Stimulated activated CD4-positive, alpha-beta T cell treated with anti-CD3 and anti-CD28 coated beads, Interleukin-4, amount 100 ng/mL, for 4 hours (primary cell): ENCODE measurements at places on chromosomes 16 and 17.

DNA sequence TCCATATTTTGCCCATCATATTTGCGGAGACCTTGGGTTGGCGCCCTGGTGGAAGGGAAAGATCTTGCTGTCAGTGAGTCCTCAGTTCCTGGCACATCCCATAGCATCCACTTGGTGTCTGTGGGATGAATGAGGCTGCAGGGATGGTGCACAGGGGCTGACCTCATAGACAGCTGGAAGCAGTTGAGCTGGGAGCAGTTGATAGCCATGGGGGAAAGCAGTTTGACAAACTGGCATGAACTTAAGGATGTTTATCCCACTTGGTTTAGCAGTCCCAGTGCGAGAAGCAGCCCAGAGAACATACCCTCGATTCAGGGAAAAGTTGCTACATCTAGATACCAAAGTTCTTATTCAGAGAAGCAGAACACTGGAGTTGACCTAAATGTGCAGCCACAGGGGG lies 80.7 kb downstream of the SNX29 start:
- no peak for DNase-seq

- no peak for DNase-seq
These were observed 52.5 kb downstream of the TMEM114 start for GRCh38 chr16:8537691-8538342.

DNA sequence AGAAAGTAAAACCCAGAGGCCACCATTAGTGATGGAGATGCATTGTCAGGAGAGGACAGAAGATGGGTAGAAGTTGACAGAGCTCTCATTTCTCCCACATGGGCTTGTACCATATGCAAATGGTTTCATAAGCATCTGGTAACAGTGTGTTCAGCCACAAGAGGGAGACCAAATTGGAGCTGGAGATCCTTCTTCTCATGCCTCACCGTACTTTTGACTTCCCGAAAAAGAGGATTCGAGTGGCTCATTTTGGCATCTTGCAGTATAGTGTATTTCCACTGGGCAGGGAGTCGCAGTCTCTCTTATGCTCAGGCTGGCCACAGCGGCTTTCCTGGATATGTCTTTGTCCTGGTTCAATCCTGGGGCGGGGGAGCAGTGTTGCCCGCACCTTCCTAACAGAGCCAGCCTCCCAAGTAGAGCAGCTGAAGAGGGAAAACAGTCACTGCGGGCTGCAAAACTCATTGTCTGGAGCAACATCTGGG lies 23.8 kb downstream of the TBC1D3B start:
- DNase-seq = no peak

DNA sequence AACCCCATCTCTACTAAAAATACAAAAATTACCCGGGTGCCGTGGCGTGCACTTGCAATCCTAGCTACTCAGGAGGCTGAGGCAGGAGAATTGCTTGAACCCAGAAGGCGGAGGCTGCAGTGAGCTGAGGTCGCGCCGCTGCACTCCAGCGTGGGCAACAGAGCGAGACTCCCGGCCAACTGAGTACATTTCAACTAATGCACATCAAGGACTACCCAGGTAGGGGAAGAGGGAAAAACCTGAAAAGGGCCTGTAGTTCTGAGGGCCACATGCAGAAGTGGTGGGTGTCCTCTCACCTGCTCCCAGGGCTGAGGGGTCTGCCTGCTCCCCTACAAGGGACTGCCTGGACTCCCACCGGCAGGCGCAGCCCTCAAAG lies 584 bp upstream of the SLC16A5 start:
- DNase-seq = no peak

- no peak for DNase-seq
These were observed 5.3 kb downstream of the PRR15L start for GRCh38 chr17:47952171-47953021.

DNA sequence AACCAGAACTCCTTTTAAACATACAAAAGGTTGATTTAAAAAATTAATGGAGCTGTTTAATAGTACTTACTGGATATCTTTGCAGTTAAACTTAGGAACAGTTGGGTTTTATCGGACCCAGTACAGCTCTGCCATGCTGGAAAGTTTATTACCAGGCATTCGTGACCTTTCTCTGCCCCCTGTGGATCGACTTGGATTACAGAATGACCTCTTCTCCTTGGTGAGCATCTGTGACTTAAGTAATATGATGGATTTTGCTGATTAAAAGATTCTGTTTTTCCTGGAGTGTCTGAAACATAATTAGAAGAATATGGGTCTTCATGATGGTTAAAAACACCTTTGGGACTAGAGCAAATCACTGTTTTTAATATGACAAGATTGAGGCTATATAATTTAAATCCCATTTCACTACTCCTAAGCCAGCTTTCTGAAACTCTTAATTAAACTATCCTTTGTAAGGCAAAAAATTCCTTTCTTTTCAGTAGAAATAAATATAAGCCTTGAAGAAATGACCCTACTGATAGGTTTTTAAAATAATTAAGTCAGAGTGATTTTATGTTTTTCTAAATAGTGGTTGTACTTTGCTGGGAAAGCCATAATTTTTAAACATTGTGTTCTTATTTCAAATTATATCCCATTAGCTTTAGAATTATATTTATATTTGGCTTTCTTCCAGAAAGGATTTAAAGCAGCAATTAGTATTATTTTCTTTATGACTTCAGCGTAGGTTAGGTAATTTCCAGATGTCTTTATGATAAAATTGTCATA lies 45.7 kb upstream of the KPNB1 start:
- no peak for DNase-seq

DNA sequence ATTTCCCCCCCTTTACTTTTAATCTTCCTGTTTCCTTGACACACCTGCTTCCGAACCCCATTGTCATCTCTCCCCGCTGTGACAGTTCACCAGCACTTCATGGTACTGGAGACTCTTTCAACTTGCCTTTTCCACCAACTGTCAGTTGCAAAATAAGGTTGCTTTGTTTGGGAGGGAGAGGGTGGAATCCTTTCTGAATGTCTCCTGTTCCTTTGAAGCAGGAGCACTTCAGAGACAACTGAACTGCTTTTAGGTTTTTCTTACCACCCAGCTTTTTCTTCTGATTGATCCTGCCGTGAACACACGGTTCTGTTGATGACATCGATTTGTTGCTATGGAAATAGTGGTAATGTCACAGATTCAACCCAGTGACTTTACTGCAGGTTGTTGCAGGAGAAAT lies 42.0 kb downstream of the RPA1 start:
- peak; percentile 10 for DNase-seq

DNA sequence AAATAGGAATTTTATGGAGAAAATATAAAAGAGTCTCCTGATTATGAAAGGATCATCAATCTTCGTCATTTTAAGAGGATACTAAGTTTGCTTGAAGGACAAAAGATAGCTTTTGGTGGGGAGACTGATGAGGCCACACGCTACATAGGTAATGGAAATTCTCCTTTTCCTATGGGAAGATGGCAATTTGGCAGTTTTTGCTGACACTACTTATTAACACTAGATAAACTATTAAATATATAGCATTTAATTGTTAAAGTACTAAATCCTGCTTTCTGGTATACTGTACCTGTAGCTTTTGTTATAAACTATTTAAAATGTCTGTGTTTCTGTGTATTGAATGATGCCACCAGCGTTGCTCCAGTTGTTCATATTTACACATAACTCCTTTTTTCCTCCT lies 12.6 kb downstream of the ALDH3A2 start:
- no peak for DNase-seq

DNA sequence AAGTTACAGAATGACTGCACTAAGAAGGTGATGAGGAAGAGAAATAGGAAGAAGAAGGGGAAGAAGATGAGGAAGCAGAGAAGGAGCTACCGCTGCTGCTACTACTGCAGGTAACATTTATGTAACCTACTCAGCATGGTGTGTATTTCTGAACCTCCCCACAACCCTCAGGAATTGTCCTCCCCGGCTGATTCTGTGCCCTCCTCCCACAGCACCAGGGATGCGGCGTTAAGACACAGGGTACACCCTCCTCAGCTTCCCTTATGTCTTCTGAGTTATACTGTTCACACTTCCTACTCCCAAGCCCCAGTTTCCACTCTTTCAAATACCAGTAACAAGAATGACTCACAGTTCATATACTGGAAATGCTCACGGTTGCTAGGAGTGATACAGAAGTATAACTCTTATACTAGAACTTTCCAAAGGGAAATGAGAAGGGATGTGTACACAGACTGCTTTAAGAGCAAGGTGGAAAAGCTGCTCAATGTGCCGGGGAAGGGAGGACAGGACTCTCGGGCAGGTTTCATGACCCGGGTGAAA lies 224.5 kb upstream of the PSMD7 start:
- no peak for DNase-seq

DNA sequence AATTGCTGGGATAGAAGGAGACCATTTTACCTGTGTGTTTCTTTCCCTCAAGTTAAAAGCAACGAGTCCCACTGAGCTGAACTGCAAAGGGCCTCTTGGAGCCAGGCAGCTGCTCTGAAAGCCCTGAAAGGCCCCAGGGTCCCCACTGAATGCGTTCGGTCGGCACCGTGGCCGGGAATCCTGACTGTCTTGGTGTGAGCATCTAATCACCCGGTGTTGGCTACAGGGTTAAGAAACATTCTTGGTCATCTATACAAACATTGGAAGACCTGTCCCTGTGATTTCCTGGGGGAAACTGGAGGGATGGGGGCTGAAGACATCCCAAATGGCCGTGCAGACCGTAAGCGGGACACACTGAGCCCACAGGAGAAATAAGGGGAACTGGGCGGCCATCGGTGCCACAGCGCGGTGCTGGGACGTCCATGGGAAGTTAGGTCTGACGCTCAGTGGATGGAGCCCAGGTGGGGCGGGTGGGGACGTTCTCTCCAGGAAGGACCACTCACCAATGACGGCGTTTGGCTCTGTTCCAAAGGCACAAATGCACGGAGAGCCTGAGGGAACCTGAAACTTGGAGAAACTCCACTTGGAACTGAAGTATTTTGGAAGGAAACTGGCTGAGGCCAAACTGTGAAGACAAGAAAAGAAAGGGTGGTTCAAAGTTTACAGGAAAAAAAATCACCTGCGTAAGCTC lies 32.1 kb downstream of the WDR45B start:
- DNase-seq = no peak

- no peak for DNase-seq
These were observed 13.3 kb downstream of the HOXB1 start for GRCh38 chr17:48517478-48517877.

GRCh38 chr16:68987734-68988457 lies 117.6 kb upstream of the HAS3 start:
- no peak for DNase-seq

DNA sequence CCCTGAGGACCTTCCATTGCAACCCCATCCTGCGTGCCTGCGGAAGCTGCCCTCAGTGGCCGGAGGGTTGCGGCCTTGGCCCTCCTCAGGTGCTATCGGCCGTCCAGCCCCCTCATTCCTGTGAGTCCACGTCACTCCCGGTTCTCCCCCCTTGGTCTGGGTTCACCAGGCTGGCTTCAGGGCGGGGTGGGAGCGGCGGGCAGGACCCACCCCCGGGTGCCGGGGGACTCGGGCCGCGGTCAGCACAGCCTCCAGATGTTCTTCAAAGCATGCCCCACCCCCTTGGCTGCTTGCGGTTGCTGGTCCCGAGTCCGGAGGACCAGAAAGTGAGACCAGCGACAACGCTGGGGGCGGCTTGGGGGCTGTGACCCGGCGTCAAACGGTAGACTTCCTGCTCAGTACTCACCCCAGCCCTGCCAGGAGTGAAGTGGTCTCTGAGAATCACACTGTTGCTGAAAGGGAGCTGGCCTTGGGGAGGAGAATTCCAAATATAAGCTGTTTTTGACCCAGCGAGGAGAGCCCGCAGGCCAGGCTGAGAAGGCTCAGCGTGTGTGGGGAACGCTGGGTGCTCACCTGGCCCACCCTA lies 4.5 kb downstream of the ZNF469 start:
- no peak for DNase-seq

DNA sequence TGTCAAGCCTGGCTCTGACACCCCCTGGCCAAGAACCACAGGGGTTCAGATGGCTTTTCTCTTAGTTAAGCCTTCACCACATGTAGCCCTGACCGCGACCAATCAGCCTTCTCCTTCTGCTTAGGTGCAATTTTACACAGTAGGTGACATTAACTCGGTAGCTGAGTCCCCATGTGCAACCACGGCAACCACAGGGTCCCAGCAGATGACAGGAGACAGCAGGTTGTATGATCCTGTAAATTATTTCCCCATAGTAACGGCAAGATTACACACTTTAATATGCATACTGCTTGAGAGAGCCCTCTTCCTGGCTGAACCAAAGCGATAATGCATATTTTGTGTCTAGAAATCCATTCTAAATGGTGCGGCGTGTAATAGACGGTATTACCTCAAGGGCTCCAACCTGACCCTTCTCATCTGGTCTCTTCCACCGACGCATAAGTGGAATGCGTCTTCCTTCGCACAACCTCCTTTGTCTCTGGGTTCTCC lies 458.7 kb upstream of the ZFHX3 start:
- no peak for DNase-seq

- DNase-seq = no peak
These were observed 95.2 kb upstream of the IRX3 start for GRCh38 chr16:54381601-54382313.

- no peak for DNase-seq
These were observed 5.1 kb upstream of the RPL26 start for GRCh38 chr17:8387914-8388651.

GRCh38 chr17:33647956-33648355 lies 354.9 kb upstream of the ASIC2 start:
- DNase-seq = no peak

DNA sequence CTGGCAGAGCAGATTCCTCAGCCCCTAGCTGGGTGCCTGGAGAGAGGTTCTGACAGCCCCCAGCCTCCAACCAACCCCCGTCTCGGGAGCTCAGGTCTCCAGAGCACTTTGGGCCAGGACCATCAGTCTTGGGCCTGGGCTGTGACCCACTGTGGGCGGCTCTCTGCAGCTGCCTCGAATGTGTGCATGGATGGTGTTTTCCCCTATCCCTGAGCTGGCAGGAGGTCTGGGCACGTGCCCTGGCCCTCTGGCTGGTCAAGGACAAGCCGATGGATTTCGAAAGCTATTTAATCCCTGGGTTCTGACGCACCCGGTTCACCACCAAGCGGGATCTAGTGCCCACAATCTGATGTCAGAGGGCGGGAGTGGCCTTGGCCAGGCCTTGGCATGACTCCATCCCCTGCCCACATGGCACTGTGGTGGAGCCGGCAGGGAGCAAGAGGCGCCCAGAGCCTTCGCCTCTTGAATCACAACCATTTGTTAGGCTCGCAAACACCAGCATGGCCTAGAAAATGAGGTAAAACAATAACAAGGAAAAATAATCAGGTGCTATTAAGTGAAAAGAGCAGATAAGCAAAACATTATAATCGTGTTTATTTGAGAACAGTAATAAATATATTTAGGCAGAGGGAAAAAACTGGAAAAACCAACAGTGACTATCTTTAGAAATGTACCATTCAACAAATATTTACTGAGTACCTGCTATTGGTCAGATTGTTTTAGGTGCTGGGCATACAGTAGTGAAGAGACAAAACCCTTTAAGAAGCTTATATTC lies 69.3 kb upstream of the TOB1 start:
- no peak for DNase-seq

DNA sequence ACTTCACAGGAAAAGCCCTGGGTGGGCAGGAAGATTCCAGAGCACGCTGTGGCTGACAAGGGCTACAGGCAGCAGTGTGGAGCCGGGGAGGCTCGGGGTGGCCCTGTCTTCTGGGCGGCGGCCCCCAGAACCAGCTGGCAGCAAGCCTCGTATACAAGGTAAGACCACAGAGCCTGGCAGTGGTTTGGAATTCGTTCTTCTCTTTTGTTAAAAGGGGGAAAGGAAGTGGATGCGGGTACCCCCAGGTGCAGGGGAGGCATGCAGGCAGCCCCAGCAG lies 6.0 kb downstream of the UBALD1 start:
- DNase-seq = no peak

GRCh38 chr17:33964344-33964979 lies 290.6 kb upstream of the CCL2 start:
- no peak for DNase-seq
